ENCODE measurements at places on chromosomes 2 and 18. TPM values are rescaled to one million over a fixed set of nuclear protein-coding genes. Genes with fewer than 3 reads are reported as not detected.

Gene CAPN13
- not detected for total RNA-seq

Gene CD8B2
- total RNA-seq, result not detected

Gene GAL3ST2
- 0.64 TPM for total RNA-seq

Gene MTA3
- total RNA-seq, result 16.4 TPM

Gene C2orf92
- total RNA-seq, result 0.39 TPM

Gene SLC5A7
- not detected for total RNA-seq

Gene TUBA4B
- not detected for total RNA-seq

Gene DNAH6
- total RNA-seq, result under 0.01 TPM

Gene HOXD9
- total RNA-seq, result not detected

Gene PTH2R
- not detected for total RNA-seq

Gene TXNDC2
- total RNA-seq, result 0.64 TPM

Gene SULT1C2
- total RNA-seq, result not detected

Gene XIRP2
- total RNA-seq, result 0.65 TPM

Gene SRD5A2
- not detected for total RNA-seq

Gene ANKRD30B
- total RNA-seq, result not detected

Gene NOSTRIN
- total RNA-seq, result not detected

Data from epithelial cell of alveolus of lung (primary cell).